Left lung (tissue), 14 donors: ENCODE measurements at places on chromosomes 5 and 9.

DNA sequence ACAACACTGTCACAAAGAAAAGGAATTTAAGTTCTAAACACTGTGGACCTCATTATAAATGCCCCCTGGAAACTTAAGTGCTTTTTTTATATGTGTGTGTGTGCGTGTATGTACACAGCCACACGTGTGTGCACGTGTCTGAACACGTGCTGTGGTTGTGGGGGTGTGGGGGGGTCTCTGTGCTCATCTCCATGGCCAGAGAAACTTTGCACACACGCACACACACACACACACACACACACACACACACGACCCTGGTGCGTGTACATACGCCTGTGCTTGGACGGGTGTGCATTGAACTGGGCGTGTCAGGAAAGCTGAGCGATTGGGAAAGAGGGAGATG lies 27.9 kb downstream of the AMBP start:
- no peak overlapping the region for H3K27ac ChIP-seq
- no peaks in the 10 kb centered on the region for H3K27me3 ChIP-seq
- no peak for DNase-seq
- no peak overlapping the region for H3K4me3 ChIP-seq
- H3K36me3 ChIP-seq, result no peaks in the 10 kb centered on the region

GRCh38 chr5:102902647-102903046 lies 147.5 kb downstream of the PAM start:
- H3K4me1 ChIP-seq, result no peaks in the 10 kb centered on the region
- no peaks in the 10 kb centered on the region for H3K36me3 ChIP-seq
- H3K27me3 ChIP-seq, result no peaks in the 10 kb centered on the region
- no peak overlapping the region for H3K4me3 ChIP-seq

DNA sequence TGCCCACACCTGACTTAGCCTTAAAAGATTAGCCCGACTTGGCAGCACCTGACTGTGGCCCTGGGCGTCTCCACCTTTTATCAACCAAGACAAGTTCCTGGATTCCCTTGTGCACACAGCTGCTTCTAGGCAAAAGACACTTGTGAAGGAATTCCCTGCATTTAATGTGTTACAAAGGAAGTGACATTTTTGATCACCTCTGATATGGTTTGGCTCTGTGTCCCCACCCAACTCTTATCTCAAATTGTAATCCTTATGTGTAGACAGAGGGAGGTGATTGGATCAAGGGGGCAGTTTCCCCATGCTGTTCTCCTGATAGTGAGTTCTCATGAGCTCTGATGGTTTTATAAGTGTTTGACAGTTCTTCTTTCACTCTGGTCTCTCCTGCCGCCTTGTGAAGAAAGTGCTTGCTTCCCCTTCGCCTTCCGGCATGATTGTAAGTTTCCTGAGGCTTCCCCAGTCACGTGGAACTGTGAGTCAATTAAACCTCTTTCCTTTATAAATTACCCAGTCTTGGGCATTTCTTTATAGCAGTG lies 2.6 kb upstream of the CPEB4 start:
- peak overlapping the region; percentile 92 for H3K27ac ChIP-seq
- no peaks in the 10 kb centered on the region for H3K36me3 ChIP-seq
- H3K4me1 ChIP-seq, result peaks cover 51% of the 10 kb centered on the region
- no peak for DNase-seq
- H3K27me3 ChIP-seq, result no peaks in the 10 kb centered on the region

DNA sequence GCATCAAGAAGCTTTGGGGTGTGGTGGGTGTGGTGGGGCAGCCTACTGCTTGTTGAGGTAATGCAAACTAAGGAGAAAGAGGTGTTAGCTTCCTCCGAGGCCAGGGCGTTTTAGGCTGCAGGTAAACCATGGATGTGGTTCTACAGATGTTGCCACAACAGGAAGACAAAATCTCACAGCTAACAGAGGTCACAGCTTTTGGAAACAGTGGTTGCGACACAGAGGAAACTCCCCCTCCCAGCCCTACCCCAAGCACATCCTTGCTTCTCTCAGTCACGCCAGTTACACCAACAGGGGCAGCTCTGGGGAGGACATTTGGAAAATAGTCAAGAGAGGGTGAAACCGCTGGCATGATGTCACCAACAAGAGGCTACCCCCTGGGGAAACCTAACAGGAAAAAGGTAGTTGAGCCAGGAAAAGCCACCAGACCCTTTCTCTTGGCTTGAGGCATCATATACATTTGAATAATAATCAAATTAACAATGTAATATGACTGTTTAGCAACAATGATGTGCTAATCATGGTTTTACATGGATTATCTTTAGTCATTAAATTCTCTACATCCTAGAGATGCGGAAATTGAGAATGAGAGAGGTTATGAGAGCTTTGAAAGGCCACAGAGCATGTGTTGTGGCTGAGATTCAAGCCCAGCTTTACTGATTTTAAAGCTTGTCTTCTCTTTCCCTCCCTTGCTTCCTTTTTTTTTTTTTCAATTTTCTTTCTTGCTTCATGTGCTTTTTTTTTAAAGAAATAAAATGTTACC lies 82.2 kb upstream of the IL12B start:
- no peak overlapping the region for H3K27ac ChIP-seq
- DNase-seq, result no peak
- no peaks in the 10 kb centered on the region for H3K27me3 ChIP-seq
- no peak overlapping the region for H3K4me3 ChIP-seq
- no peaks in the 10 kb centered on the region for H3K36me3 ChIP-seq
- H3K4me1 ChIP-seq, result no peaks in the 10 kb centered on the region

DNA sequence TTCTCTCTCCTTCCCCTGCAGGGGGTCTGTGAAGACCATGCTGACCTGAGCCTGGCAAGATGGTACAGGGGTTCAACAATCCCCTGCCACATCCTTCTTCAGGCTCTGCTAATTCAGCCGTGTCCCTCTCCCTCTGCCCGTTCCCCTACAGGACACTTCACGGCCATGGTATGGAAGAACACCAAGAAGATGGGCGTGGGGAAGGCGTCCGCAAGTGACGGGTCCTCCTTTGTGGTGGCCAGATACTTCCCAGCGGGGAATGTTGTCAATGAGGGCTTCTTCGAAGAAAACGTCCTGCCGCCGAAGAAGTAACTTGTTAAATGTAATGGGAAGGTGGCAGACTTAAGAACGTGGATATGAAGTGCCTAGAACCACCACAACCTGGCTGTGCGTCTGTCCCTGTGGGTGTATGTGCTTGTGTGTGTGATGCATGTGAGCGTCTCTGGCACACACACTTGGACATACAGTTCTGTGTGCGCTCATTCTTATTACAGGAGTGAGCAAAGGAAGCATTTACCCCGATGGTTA lies 6.9 kb upstream of the CCIN start:
- no peaks in the 10 kb centered on the region for H3K27me3 ChIP-seq
- peaks cover 45% of the 10 kb centered on the region for H3K4me1 ChIP-seq
- no peak overlapping the region for H3K27ac ChIP-seq

DNA sequence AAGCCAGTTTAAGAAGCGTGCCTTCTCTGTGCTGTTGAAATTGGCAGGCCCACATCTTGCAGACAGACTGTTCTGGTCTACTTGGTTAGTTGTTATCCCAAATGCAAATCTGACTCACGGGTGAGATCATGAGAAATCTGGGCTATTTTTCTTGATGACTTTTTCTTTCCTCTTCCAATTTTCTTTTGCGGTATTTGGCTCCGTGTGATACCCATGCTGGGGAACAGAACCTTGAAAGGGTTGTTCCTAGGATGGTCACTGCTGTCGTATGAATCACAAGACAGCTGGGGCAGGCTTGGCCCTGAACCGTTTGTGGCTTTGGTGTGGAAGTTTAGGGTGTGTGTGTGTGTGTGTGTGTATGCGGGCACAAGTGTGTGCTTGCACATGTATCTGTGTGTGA lies 24.6 kb downstream of the PDZD2 start:
- DNase-seq, result no peak
- H3K4me1 ChIP-seq, result no peaks in the 10 kb centered on the region
- H3K36me3 ChIP-seq, result no peaks in the 10 kb centered on the region
- no peak overlapping the region for H3K4me3 ChIP-seq
- no peak overlapping the region for H3K27ac ChIP-seq
- no peaks in the 10 kb centered on the region for H3K27me3 ChIP-seq

- H3K27me3 ChIP-seq, result no peaks in the 10 kb centered on the region
- no peaks in the 10 kb centered on the region for H3K36me3 ChIP-seq
- peak overlapping the region; percentile 80 for H3K27ac ChIP-seq
- H3K4me1 ChIP-seq, result peaks cover 34% of the 10 kb centered on the region
- no peak for DNase-seq
- H3K4me3 ChIP-seq, result no peak overlapping the region
Measured at GRCh38 chr5:172777881-172778814, 7.2 kb upstream of the DUSP1 start.

GRCh38 chr9:118222375-118222774 lies 518.2 kb downstream of the TLR4 start:
- no peaks in the 10 kb centered on the region for H3K27me3 ChIP-seq
- H3K27ac ChIP-seq, result no peak overlapping the region
- no peak for DNase-seq
- no peaks in the 10 kb centered on the region for H3K4me1 ChIP-seq

- no peak overlapping the region for H3K4me3 ChIP-seq
- H3K36me3 ChIP-seq, result no peaks in the 10 kb centered on the region
- no peak for DNase-seq
- no peaks in the 10 kb centered on the region for H3K27me3 ChIP-seq
- no peak overlapping the region for H3K27ac ChIP-seq
Measured at GRCh38 chr5:150044329-150044681, 42.0 kb downstream of the CSF1R start.

DNA sequence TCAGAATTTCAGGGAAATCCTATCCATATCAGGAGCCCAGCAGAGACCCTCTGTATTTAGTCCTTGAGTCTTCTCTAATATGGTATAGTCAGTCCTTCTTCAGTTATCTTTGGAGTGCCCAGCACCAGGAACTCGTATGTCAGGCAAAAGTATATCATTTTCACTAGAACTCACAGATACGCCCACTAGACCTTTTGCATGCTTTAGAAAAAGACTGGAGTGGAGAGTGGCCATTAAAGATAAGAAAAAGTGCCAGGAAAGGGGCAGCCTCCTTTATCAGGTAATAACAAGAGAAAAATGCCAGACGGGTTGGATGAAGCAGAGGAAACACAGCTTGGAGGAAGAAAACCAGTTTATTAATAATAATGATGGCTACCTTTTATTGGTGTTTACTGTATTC lies 63.5 kb downstream of the GPR21 start:
- H3K4me3 ChIP-seq, result no peak overlapping the region
- H3K27me3 ChIP-seq, result no peaks in the 10 kb centered on the region
- no peak for DNase-seq
- no peak overlapping the region for H3K27ac ChIP-seq

- no peak overlapping the region for H3K4me3 ChIP-seq
- no peaks in the 10 kb centered on the region for H3K27me3 ChIP-seq
- H3K36me3 ChIP-seq, result no peaks in the 10 kb centered on the region
- peaks cover 5% of the 10 kb centered on the region for H3K4me1 ChIP-seq
Measured at GRCh38 chr5:62938927-62939326, 360.3 kb downstream of the LRRC70 start.

GRCh38 chr9:95014917-95015316 lies 288.4 kb downstream of the AOPEP start:
- peaks cover 6% of the 10 kb centered on the region for H3K4me1 ChIP-seq
- no peak overlapping the region for H3K4me3 ChIP-seq
- H3K27ac ChIP-seq, result no peak overlapping the region

GRCh38 chr9:99327667-99328066 lies 105.6 kb downstream of the SEC61B start:
- DNase-seq, result no peak
- H3K27ac ChIP-seq, result no peak overlapping the region
- no peak overlapping the region for H3K4me3 ChIP-seq
- no peaks in the 10 kb centered on the region for H3K4me1 ChIP-seq
- H3K36me3 ChIP-seq, result no peaks in the 10 kb centered on the region
- no peaks in the 10 kb centered on the region for H3K27me3 ChIP-seq

DNA sequence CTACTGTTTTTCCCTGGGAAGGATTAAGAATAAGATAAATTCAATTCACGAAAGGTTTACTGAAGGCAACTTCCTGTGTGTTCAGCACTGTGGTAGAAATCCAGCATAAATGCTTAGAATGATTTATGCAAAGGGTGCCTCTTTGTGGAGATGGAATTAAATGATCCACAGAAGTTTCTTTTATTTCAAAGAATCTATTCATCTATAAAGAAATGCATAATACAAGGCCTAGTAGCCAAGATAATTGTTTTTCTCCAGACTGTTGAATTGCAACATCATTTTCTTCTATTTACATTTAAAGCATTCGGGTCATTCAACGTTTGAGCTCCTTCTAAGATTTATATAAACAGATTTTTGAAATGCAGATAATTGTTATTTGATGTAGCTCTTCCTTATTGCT lies 138.8 kb upstream of the NFIL3 start:
- no peak overlapping the region for H3K4me3 ChIP-seq
- no peak overlapping the region for H3K27ac ChIP-seq
- no peaks in the 10 kb centered on the region for H3K27me3 ChIP-seq
- H3K4me1 ChIP-seq, result no peaks in the 10 kb centered on the region

DNA sequence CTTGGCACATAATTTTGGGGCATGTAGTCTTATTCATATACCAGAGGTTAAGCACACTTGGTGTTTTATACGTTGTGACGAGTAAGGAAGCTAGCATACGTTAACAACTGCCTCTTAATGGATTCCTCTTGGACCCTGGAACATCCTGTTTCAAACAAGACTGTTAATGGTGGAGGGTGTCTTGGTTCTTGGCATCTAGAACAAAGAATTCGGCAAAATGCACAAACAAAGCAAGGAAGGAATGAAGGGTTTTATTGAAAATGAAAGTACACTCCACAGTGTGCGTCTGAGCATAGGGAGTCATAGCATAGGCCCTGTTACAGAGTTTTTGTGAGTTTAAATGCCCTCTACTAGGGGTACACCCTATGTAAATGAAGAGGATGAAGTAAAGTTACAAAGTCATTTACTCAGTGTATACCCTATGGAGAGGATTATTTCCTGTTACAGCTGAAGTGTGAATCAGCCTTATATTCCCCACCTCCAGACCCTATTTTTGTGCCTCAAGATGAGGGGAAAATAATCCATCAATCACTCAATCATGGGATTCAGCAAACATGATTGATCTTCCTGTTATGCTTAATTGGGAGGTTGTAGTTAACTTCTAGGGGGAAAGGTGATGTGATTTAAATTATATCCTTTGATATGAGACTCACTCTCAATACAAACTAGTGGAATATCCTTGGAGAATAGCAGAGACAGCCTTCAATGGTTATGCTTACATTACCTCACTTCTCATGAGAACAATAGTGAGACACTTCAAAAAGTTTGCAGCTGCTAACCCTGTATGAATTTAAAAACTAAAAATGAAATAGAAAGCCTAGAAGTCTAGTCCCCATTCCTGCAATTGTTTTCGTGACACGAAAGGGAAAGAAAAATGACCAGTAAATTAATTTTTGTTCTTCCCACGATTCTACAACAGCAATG lies 84.9 kb upstream of the MYO10 start:
- H3K27me3 ChIP-seq, result no peaks in the 10 kb centered on the region
- H3K36me3 ChIP-seq, result no peaks in the 10 kb centered on the region
- peaks cover 7% of the 10 kb centered on the region for H3K4me1 ChIP-seq
- H3K4me3 ChIP-seq, result no peak overlapping the region
- peak overlapping the region; percentile 55 for H3K27ac ChIP-seq

DNA sequence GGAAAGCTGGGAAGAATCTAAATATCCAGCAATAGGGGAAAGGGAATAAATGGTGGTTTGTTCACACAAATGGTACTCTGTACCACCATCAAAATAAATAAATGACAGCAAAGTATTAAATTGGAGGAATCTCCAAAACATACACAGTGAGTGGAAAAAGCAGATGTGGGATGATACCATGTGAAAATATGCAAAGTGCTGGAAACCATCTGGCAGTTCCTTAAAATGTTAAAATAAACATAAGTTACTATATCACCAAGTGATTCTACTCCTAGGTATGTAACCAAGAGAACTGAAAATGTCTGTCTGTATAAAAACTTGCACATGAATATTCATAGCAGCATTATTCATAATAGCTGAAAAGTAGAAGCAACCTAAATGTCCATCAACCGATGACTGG lies 41.9 kb upstream of the TEX48 start:
- no peaks in the 10 kb centered on the region for H3K4me1 ChIP-seq
- H3K36me3 ChIP-seq, result no peaks in the 10 kb centered on the region
- no peak overlapping the region for H3K27ac ChIP-seq
- no peak for DNase-seq
